ENCODE measurements at places on chromosomes 12 and 14.

DNA sequence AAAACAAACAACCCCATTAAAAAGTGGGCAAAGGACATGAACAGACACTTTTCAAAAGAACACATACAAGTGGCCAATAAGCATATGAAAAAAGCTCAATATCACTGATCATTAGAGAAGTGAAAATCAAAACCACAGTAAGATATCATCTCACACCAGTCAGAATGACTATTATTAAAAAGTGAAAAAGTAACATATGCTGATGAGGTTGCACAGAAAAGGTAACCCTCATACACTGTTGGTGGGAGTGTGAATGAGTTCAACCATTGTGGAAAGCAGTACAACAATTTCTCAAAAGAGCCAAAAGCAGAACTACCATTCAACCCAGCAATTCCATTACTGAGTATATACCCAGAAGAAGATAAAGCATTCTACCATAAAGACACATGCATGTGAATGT lies 18.2 kb downstream of the PDE6H start:
- no peak for DNase-seq

DNA sequence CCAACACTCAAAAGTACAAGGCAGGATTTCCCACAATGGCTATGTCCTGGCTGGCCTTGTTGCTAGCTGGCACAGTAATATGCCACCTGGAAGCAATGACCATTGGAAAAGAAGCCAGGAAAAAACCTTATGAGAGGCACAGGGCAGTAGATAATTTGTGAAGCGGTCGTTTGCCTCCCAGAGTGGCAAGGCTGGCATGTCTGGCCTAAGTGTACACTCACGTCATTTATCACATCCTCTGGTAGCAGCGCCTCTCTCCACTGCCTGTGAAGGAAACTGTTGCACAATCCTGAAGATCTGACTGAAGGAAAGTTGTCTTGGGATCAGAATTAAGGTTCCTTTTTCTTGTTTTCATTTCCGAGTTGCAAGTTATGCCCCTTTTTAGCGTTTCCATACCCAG lies 408.5 kb downstream of the ZFP36L1 start:
- DNase-seq: no peak

- no peak for DNase-seq
These were observed 5.9 kb downstream of the CD163 start for GRCh38 chr12:7497661-7498060.

GRCh38 chr14:95119336-95119735 lies 38.0 kb downstream of the DICER1 start:
- no peak for DNase-seq

GRCh38 chr12:5166976-5167375 lies 123.3 kb downstream of the KCNA5 start:
- DNase-seq: no peak

- DNase-seq: no peak
These were observed 1032.3 kb upstream of the FBXO33 start for GRCh38 chr14:40464531-40464930.

DNA sequence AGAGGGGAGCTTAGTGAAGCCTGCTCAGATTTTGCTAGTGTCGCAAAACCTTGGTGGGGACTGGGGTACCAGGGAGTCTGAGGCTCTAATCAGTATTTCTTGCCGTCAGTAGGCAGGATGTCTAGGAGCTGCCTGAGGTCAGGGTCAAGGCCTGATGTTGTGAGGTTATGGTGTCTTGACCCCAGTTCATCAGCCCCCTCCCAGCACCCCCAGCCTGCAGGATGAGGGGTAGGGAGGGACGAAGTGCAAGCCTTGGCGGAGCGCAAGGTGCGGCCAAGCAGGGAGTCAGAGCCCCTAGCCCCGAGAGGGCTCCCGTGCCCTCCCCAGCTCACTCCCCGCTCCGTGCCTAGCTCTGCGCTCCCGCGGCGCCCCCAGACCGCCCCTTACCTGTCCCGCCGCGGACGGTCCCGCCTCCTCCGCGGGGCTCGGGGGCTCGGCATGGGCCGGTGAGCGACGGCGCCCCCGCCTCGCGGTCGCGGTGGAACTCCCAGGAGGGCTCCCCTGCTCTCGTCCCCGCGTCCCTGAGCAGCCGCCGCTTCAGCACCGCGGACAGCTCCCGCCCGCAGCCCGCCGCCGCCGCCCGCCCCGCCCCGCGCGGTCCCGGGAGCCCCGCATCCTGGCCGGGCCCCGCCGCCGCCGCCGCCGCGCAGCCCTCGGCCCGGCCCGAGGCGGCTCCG lies 347 bp downstream of the SYNDIG1L start:
- DNase-seq: peak; percentile 40

DNA sequence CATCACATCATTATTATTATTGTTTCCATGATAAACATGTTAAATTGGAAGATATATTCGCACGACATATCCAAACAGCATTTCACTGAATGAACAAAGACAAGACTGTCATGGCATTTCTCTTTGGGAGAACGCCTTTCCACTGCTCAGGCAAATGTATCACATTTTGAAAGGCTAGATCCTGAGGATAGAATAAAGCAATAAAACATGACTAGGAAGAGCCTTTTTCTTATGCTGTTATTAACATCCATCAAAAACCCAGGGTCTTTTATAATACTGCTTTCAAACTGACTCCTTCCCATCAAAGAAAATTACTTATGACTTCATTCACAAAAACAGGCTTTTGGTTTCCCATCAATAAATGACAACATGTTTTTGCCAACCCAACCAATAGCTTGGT lies 630.9 kb downstream of the TMTC2 start:
- no peak for DNase-seq

- DNase-seq: no peak
These were observed 171.3 kb upstream of the NTF3 start for GRCh38 chr12:5260591-5261086.

GRCh38 chr12:74537126-74537706 lies 419 bp upstream of the ATXN7L3B start:
- DNase-seq: no peak

DNA sequence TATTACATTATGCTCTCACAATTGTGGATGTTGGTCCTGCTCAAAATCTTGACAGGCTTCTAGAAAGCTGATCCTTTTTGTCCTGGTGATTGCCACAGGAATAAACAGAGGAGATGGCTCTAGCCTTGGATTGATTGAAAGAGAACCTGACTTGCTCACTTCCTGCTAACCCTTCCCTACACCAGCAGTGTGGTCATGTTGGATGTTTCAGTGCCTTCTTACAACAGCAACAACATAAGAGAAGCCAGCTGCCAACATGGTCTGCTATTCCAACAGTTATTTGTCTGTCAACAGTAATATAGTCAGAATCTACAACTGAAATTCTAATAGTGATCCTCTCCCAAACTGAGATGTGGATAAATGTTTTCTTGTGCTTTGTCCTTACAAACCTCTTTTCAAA lies 311.6 kb upstream of the DIO2 start:
- DNase-seq: no peak

DNA sequence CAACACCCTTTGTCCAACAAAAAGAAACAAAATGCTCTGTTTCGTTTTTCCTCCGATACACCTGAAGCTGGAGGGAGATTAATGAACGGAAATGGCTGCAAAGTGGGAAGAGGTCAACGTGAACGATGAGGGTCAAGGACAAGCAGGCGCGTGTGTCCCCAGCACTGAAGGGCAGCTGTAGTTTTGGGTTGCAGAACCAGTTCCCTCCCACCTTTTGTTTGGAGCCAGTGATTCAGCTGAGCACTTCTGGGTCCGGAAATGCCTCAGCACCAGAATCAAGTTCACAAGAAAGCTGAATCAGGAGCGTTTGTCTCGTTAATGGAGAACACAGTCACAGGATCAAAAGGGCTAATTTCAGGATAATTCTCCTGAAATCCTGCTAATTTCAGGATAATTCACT lies 51.1 kb upstream of the PWP1 start:
- no peak for DNase-seq

DNA sequence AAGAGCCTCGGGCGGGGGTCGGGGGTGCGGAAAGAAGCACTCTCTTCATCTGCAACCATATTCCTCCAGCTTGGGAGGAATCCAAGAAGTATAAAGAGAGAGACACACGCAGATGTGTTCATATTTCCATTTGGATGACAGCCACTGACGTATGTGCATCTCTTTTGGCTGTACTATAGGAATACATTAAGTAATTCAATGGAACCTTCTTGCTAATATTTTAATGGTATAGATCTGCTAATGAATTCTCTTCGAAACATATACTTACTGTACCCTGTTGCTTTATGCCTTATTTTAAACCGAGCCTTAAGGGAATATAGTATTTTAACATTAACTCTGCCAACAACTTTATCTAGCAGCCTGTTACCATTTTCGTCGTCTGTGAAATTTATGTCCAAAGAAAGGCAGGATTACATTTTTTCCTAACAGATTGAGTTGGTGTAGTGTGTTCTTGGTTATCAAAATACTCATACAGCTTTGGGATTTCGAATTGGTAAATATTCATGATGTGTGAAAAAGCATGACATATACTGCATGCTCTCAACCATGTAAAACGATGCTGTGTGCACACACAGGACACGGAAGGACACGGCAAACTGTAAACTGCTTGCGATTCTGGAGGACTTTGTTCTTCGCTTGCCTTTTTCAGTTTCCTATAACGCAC lies 84.5 kb downstream of the CCDC88C start:
- no peak for DNase-seq

- no peak for DNase-seq
These were observed 180.7 kb upstream of the NRXN3 start for GRCh38 chr14:77989441-77989991.

GRCh38 chr12:92065018-92065499 lies 80.6 kb downstream of the BTG1 start:
- DNase-seq: no peak

GRCh38 chr12:47797441-47797840 lies 22.3 kb downstream of the HDAC7 start:
- DNase-seq: peak; percentile 52

DNA sequence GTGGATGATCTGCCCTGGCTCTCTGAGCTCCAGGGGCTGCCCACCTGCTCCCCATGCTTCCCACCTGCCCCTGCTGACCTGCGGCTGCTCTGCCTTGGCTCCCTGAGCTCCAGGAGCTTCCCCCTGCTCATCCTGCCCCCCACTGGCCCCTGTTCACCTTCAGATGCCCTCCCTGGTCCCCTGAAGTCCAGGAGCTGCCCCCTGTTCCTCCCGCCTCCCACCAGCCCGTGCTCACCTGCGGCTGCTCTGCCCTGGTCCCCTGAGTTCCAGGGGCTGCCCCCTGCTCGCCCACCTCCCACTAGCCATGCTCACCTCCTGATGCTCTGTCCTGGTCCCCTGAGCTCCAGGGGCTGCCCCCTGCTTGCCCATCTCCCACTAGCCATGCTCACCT lies 219.7 kb downstream of the TMEM121 start:
- no peak for DNase-seq

- peak; percentile 88 for DNase-seq
These were observed 1.8 kb upstream of the NAB2 start for GRCh38 chr12:57087010-57087690.

- no peak for DNase-seq
These were observed 27.0 kb downstream of the ZCCHC8 start for GRCh38 chr12:122473543-122474323.

GRCh38 chr14:95323917-95324316 lies 4.2 kb upstream of the CLMN start:
- DNase-seq: no peak

DNA sequence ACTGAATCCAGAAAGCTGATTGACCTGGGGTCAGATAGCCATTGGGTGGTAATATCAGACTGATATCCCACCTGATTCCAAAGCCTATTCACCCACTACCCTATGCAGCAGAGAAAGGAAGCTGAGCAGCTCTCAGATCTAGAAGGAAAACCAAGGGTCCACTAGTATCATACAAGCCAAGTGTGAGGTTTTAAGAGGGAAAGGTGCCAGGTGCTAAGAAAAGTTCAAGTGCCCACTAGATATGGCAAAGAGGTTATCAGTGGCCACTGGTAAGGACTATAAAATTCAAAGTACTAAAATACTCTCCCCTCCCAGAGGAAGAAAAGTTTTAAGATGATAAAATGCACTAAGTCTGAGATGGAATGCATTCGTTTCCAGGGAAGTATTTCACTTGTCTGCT lies 85.6 kb downstream of the PPM1H start:
- DNase-seq: no peak

GRCh38 chr14:88729159-88729558 lies 63.6 kb downstream of the EML5 start:
- DNase-seq: no peak

- DNase-seq: no peak
These were observed 52.5 kb upstream of the RIN3 start for GRCh38 chr14:92460916-92461579.

DNA sequence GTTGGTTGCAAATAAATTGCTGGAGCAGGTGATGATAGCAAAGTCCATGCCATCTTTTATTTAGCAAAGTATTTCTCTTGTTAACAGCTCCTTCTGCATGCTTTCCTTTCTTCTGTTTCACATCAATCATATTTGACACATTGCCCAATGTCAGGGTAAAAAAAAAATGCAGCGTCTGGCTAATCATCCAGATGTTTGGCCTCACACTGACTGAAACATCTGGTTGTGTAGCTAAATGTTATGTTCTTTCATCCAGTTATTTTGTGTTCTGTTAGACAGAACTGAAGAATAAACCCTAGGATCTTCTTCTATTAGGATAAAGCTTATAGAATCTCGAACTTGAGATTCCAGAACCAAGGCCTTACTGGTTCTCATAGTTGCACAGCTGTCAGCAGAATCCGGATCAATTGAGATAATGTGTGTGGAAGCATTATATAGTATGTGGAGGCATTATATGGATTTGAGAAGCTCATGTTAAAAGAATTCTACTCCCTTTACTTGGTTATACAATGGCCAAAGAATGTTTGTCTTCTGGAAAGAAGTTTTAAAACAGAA lies 859.2 kb downstream of the DIO2 start:
- no peak for DNase-seq

DNA sequence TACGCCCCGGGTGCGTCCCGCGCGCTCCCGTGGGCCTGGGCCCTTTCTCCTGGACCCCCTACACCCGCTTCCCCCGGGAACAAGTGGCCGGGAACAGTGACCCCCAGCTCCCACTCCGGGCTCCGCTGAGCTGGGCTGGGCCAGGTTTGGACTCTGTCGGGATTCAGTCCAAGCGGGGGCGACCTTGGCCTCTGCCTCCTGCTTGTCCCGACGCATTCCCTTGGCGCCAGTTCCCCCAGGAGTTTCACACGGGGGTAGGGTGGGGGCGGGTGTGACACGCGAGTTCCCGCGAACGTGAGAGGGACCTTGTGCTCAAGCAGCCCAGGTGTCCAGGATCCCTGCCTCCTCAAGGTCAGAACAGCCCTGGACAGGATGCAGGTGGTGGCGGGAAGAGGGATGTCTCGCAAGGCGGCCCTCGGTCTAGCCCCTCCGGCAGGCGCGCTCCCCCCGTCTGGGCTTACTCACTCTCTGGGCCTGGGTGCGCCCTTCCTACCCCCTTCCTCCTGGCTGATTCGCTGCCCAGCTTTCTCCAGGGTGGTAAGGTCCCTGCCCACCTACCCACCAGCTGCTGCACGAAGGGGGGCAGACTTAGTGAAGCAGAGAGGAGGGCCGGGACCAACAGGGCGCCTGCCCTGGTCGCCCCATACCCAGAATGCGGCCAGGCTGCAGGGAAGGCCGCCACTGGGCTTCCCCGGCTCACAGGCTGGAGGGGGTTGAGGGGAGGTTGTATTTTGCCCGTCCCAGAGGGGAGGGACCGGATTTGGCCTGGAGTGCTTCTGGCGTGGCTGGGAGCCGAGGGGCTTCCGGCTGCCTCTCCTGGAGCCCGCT lies 862 bp downstream of the CRIP2 start:
- no peak for DNase-seq

- DNase-seq: no peak
These were observed 12.5 kb downstream of the FGF6 start for GRCh38 chr12:4432878-4433744.

- peak; percentile 38 for DNase-seq
These were observed 55.3 kb downstream of the VCPKMT start for GRCh38 chr14:50060871-50061663.

GRCh38 chr14:64692986-64693809 lies 11.0 kb upstream of the PLEKHG3 start:
- no peak for DNase-seq

GRCh38 chr12:84973026-84973425 lies 60.4 kb upstream of the SLC6A15 start:
- no peak for DNase-seq
